MCF 10A (cell line): ENCODE measurements at places on chromosomes 7 and 10.

DNA sequence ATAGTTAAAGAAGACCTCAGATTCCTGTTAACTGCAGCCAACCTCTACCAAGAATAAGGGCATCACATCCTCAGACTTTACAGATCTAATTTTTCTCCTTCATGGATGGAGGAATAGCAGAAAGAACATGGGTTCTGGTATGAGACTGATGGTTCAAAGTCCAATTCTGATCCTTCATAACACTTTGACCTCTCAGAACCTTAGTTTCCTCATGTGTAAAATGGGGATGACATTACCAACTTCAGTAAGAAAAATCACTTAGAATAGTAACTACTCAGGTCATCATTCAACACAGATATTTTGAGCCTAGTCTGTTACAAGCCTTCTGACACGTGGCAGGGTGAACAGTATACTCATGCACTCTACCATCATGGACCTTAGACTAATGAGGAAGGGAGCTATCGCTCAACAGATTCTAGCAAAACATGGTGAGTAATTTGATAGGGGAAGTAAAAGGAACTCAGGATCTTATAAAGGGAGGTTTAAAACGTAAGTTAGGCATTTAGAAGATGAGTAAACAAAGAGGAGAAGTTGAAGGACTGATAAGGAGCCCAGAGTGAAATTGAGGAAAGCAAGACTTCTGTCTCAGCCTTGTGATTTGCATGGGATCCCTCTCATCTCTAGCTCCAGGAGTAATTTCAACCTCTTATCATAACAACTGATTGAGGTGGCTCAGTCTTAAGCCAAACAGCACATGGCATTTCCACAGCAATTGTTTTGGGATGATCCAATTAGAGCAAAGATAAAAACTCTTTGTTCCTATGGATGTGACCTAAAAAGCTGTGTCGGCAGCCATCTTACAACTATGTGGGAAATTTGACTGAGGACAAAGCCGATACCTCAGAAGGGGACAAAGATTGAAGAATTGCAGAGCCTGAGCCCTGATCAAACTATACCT is 69.2 kb upstream of the TCF7L2 start:
- H3K27me3 ChIP-seq = no peaks in the 10 kb centered on the region
- H3K27ac ChIP-seq = no peak overlapping the region
- H3K4me1 ChIP-seq = peaks cover 1% of the 10 kb centered on the region
- H3K4me3 ChIP-seq = no peak overlapping the region
- DNase-seq = no peak
- no peaks in the 10 kb centered on the region for H3K36me3 ChIP-seq

GRCh38 chr7:143299840-143300239 is 11.7 kb downstream of the CASP2 start:
- H3K27ac ChIP-seq = no peak overlapping the region
- no peak overlapping the region for H3K4me3 ChIP-seq
- H3K27me3 ChIP-seq = no peaks in the 10 kb centered on the region
- DNase-seq = peak; percentile 45

DNA sequence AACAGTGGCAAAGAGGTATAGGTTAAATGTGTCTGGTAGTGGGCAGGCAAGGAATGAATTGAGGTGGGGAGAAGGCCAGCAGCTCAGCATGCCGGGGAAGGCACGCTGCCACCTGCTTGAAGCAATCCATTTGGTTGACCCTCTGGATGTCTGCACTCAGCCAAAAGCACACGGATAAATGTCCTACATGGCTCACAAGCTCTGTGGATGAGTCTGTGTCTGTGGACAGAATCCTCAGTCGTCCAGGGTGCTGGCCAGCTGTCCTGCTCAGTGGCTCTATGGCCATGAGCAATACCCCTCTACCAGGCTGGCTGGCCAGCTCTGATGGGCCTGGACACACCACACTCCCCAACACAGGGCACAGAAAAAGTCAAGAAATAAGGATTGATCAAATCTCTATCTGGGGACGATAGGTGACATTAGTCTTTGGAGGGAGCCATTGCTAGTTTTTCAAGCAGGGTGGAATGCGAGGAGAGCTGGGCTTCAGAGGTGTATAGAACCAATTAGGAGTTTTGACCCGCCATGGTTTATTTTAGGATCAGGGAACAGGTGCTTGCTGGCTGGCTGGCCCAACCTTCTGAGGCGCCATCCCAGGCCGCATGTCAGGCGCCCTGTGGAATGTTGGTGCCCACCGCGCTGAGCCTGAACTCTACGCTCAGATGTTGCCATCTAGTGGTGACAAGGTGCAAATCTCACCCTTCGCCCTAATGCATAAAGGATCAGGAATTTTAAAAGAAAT is 493.4 kb downstream of the TNS3 start:
- peak; percentile 64 for DNase-seq
- H3K27ac ChIP-seq = peak overlapping the region; percentile 52
- no peaks in the 10 kb centered on the region for H3K36me3 ChIP-seq
- H3K4me1 ChIP-seq = peaks cover 13% of the 10 kb centered on the region

GRCh38 chr7:99380032-99380822 is 5.7 kb downstream of the ARPC1B start:
- DNase-seq = peak; percentile 52
- H3K27me3 ChIP-seq = no peaks in the 10 kb centered on the region
- peak overlapping the region; percentile 79 for H3K27ac ChIP-seq
- H3K4me1 ChIP-seq = peaks cover 18% of the 10 kb centered on the region

DNA sequence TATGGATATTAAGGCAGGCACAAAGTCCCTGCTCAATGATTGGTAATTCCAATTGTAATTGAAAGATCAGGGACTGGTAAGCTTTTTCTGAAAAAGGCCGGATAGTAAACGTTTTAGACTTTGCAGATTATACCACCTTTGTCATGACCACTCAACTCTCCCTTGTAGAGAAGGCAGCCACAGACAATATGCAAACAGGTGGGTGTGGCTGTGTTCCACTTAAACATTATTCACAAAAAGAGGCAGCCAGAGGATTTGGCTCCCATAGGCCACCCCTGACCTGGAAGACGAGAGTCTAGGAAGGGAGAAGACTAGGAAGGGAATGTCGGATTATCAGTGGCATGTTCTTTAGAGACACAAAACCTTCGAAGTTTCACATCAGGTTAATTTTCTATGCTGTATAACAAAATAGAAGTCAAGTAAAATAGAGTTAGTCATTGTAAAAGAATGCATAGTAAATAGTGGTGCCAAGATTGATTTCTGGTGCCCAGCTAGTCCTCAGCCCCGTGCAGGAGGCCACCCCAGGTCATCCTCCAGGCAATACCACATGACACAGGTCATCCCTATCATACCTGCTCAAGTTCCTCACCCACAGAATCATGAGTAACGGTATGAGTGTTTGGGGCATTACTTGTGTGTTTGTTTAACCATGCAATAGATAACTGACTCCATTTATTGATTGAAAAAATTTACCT is 193.8 kb downstream of the PLPP4 start:
- no peak overlapping the region for H3K27ac ChIP-seq
- no peak for DNase-seq
- H3K27me3 ChIP-seq = no peaks in the 10 kb centered on the region
- H3K36me3 ChIP-seq = no peaks in the 10 kb centered on the region

GRCh38 chr10:111750165-111750849 is 433.3 kb downstream of the GPAM start:
- no peak for DNase-seq
- no peaks in the 10 kb centered on the region for H3K4me1 ChIP-seq
- H3K4me3 ChIP-seq = no peak overlapping the region

DNA sequence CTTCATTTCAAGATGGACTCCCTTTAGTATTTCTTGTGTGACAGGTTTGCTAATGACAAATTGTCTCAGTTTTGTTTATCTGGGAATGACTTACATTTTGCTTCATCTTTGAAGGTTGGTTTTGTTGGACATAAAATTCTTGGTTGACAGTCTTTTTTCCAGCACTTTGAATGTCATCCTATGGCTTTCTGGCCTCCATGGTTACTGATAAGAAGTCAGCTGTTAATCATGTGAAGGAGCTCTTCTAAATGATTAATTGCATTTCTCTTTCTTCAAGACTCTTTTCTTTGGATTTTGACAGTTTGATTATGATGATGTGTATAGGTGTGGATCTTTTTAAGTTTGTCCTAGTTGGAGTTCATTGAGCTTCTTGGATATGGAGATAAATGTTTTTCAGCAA is 26.9 kb upstream of the HHEX start:
- no peaks in the 10 kb centered on the region for H3K27me3 ChIP-seq
- DNase-seq = no peak
- no peaks in the 10 kb centered on the region for H3K36me3 ChIP-seq
- no peak overlapping the region for H3K4me3 ChIP-seq
- no peak overlapping the region for H3K27ac ChIP-seq
- no peaks in the 10 kb centered on the region for H3K4me1 ChIP-seq

- no peaks in the 10 kb centered on the region for H3K27me3 ChIP-seq
- no peak overlapping the region for H3K4me3 ChIP-seq
- peak; percentile 63 for DNase-seq
- H3K27ac ChIP-seq = peak overlapping the region; percentile 12
- H3K4me1 ChIP-seq = peaks cover 26% of the 10 kb centered on the region
Observed at GRCh38 chr10:48496831-48497779, 107.8 kb downstream of the ARHGAP22 start.

- no peak overlapping the region for H3K4me3 ChIP-seq
- H3K27me3 ChIP-seq = peaks cover 26% of the 10 kb centered on the region
- H3K27ac ChIP-seq = no peak overlapping the region
- DNase-seq = no peak
- H3K36me3 ChIP-seq = no peaks in the 10 kb centered on the region
- peaks cover 9% of the 10 kb centered on the region for H3K4me1 ChIP-seq
Observed at GRCh38 chr7:72441791-72442190, 29.7 kb upstream of the CALN1 start.

DNA sequence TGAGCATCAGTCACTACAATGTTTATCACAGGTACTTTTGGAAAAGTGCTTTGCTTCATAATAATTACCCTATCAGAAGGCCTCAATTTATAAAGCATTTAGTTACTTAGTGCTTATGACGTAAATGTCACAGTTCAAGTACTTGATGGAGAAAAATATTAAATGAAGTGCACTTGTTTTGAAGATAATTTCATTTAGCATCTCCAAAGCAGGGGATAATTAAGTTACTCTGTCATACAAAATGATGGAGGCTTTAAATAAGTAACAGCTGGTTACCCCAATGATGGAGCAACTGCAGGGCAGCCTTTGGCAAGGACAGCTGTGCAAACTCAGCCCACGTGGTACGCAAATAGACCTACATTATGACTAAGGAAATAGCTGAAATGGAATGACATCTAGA is 768.8 kb downstream of the GRM8 start:
- H3K36me3 ChIP-seq = no peaks in the 10 kb centered on the region
- peaks cover 5% of the 10 kb centered on the region for H3K4me1 ChIP-seq
- DNase-seq = no peak
- no peaks in the 10 kb centered on the region for H3K27me3 ChIP-seq
- H3K27ac ChIP-seq = no peak overlapping the region
- no peak overlapping the region for H3K4me3 ChIP-seq

DNA sequence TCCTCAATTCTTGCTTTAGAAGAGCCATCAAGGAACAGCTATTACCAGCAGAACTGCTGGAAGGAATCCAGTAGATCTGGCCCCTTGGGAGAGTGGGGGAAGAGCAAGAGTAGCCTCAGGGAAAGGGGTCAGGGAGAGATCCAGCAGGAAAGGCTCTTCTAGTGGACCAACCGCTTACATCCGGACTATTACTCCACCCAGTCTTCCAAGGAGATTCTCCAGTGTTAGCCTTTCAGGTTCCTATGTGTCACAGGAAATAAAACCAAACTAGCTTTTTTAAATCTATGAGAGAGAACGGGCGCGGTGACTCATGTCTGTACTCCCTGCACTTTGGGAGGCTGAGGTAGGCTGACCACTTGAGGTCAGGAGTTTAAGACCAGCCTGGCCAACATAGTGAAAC is 34.3 kb downstream of the TET1 start:
- no peaks in the 10 kb centered on the region for H3K36me3 ChIP-seq
- H3K27ac ChIP-seq = peak overlapping the region; percentile 86
- H3K27me3 ChIP-seq = no peaks in the 10 kb centered on the region
- no peak overlapping the region for H3K4me3 ChIP-seq
- peaks cover 10% of the 10 kb centered on the region for H3K4me1 ChIP-seq
- peak; percentile 78 for DNase-seq

DNA sequence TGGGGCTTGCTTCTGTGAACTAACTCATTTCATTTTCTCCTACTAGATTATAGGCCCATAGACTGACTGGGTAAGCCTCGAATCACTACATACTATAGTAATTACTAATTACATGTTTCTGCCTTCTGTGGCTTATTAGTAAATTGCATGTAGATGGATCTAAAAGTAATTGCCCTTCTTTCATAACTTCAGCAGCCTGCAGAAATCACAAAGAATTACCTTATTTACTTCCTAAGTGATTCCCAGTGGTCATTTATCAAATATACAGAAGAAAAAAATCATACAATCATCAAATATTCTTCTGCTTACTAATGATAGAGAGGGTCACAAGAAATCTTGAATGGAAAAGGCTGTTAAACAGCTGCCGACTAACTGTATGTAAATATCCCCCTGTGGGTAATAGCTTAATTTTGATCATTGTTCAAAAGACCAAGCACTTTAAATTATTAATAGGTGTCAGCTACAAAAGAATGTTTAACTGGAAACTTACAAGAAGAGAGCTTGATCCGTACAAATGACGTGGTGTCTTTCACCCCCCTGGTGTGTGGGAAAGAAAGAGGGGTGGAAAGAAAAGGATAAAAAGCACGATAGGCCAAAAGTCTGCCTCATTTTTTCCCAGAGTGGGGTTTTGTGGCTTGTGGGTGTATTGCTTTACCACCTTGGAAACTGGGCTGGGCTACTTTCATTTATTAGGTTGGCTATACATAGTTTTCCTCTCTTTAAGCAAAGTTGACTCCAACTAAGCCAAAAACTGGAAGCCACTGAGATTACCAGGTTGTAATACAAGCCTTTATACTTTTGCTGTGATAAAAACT is 361.8 kb upstream of the ZMIZ1 start:
- peaks cover 56% of the 10 kb centered on the region for H3K27me3 ChIP-seq
- no peak overlapping the region for H3K27ac ChIP-seq
- H3K4me3 ChIP-seq = no peak overlapping the region
- no peak for DNase-seq
- H3K36me3 ChIP-seq = no peaks in the 10 kb centered on the region
- no peaks in the 10 kb centered on the region for H3K4me1 ChIP-seq

DNA sequence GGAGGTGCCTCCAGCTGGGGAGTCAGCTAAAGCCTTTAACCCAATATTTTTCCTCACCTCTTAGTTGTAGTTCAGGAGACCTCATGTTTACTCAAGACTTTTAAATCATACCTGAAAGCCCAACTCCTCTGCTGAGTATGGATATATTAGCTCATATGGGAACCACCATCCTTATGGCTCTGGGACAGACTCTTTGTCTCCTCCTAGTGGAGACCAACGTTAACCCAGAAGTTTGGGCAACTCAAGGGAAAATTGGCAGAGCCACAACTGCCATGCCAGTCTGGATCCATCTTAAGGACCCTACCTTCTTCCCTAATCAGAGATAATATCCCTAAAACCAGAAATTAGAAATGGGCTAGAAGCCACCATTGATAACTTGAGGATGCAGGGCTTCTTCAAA is 80.8 kb downstream of the TMEM106B start:
- H3K27ac ChIP-seq = no peak overlapping the region
- no peaks in the 10 kb centered on the region for H3K4me1 ChIP-seq
- peak; percentile 14 for DNase-seq
- no peak overlapping the region for H3K4me3 ChIP-seq
- H3K27me3 ChIP-seq = no peaks in the 10 kb centered on the region
